GDM1 (cell line): ENCODE measurements at places on chromosomes 5 and 9.

- DNase-seq, result no peak
Observed at GRCh38 chr9:19495186-19496028, 86.6 kb downstream of the ACER2 start.

DNA sequence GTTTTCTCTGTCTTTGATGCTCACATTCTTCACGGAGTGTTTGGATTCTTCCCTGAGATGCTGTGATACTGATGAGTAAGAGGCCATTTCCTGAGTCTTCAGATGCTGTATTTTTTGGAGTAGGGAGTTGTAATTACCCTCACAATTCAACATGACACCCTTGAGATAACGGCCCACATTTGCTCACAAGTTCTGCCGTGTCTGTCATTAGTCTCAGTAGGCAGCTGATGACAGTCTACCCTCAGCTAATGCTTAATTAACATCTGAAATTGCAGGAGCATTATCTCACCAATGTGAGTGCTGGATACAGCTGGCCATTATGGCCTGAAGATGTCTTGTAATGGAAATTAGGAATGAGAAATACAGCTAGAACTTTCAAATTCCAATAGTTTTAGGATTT is 307.1 kb upstream of the ADCY2 start:
- no peak for DNase-seq

- DNase-seq, result no peak
Observed at GRCh38 chr5:159905496-159905895, 10.8 kb upstream of the ADRA1B start.

DNA sequence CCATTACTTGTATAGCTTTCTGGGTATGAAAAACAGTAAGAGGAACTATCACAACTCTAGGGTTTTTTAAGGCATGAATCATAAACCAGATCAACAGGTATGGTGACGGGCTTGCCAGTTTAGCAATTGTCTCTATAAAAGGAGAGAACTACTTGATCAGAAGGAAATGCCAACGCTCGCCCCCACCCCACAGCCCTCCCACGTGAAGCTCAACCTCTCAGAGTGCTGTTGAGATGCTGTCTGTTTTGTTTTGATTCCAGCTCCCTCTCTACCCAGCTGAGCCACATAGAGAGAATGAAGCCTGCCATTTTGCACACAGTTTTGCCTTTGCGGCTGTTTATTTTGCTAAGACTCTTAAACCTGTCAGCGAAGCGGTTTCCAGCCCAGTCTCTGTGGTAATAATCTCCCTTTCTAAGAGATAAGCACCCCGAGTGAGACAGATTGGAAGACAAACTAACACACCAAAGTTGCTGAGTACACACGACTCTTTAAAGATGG is 257.9 kb upstream of the ANKRD55 start:
- DNase-seq, result no peak

- no peak for DNase-seq
Observed at GRCh38 chr5:73902327-73903051, 276.5 kb downstream of the ARHGEF28 start.

DNA sequence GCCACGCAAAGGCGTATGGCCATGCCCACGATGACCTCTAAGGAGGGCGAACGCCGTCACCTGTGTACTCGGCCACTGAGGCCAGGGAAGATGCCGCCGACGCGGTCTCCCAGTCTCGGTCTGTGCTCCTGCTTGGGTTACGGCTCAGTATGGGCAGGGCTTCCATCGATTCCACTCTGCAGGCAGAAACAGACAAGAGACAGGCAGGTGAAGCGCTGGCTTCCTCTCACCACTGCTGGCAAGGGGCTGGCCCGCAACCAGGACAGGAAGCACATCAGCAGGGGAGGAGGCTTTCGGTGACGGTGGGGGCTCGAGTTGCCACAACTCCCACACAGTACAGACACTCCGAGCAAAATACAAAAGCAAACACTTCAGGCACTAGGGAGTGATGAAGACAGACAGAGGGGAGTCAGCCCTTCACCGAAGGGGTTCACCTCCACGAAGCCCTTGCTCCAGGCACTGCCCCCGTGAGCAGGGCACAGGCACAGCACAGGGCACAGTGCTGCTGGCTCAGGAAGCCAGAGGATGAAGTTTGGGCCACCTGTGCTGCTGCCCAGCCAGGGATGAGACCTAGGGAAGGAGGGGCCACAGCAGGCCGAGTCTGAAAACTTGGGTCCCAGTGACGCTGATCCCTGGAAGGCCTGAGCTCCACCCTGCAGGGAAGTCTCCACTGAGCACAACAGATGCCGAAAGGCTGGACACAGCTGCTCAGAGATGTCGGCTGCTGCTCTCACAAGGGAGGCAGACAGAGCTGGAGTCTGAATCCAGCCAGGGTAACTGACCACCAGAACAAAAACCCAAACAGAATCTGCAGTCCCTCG is 91.3 kb downstream of the CAMSAP1 start:
- DNase-seq, result no peak

DNA sequence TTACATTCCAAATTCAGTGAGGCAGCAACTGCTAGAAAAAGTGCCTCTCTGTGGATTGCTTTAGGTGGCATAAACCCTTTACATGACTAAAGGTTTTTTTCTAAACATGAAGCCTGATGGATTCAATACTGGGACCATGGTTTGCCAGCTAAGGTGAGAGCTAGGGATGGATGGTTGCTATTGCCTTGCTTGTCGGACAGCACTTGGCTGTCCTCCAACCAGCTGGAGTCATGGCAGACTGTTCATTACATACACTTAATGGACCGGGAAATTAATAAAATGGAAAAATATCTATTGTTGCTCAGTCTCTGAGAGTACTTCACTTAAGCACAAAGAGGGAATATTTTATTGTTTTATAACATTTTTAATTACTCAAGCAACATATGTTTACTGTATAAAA is 116.9 kb upstream of the TRPC7 start:
- no peak for DNase-seq

- DNase-seq, result no peak
Observed at GRCh38 chr5:125856949-125857348, 566.3 kb upstream of the GRAMD2B start.
